ENCODE measurements at places on chromosomes 2 and 18.

DNA sequence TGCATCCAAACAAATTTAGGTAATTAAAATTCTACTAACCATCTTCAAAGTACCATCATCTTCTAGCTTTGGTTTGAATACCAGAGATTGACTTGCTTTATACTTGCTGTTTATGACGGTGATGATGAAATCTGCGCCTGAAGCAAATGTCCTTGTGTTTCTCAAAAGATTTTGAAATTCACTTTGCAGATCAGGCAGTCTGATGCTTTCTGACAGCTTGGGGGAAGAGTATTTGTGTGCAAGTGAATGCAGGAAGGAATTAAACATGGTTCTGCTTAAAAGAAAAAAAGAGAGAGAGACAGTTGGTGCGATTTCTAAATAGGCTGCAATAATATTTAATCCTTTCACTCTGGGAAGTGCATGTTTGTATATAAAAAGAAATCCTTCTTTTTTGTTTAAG lies 29.6 kb downstream of the CSRNP3 start:
- DNase-seq: no peak

- DNase-seq: peak; percentile 65
Measured at GRCh38 chr2:224310943-224311625, 90.8 kb downstream of the FAM124B start.

DNA sequence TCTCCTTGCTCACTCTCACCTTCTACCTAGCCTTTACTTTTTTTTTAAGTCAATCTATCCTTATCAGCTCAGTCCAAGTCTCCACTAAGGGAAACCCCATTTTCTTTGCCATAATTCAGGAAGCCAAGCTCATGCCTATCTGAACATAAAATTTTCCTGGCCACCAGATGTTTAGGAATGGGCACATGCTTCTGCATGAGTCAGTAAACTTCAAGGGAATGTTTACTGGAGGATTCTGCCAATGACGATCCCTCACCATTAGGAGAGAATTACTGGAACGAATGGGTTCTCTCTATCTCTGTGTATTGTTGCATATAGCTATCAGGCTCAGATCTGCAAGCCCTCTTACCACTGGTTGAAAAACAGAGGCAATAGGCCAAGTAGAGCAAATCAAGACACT lies 731.7 kb upstream of the ZNF804A start:
- peak; percentile 22 for DNase-seq

GRCh38 chr2:176755537-176756135 lies 457.0 kb upstream of the HNRNPA3 start:
- no peak for DNase-seq

DNA sequence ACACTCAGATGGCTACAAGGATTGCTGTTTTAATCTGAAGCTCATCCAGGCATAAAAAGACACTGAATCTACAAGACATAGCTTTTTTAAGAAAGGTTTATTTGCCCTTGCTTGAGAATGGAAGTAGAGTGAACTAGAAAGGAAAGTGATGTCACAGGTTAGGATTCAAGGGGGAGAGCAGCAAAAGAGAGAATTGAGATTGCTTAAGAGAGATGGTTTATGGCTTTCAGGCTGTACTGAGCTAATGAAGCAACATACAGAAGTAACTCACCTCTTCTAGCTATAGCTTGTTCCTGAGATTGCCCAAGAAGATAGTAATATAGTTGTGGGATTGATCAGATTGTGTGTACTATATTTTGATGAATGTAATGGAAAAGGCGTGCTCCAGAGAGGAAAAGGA lies 26.1 kb upstream of the ACVR2A start:
- DNase-seq: no peak

Measured in H4 (cell line).